ENCODE measurements at places on chromosomes 5 and 9.

- no peaks in the 10 kb centered on the region for H3K4me1 ChIP-seq
- H3K27ac ChIP-seq, result no peak overlapping the region
- no peak overlapping the region for H3K4me3 ChIP-seq
- H3K27me3 ChIP-seq, result no peaks in the 10 kb centered on the region
- DNase-seq, result no peak
- no peaks in the 10 kb centered on the region for H3K36me3 ChIP-seq
These were observed 7.1 kb downstream of the ARHGEF28 start for GRCh38 chr5:73633060-73633459.

- peaks cover 14% of the 10 kb centered on the region for H3K4me1 ChIP-seq
- peak overlapping the region; percentile 32 for H3K27ac ChIP-seq
- H3K27me3 ChIP-seq, result no peaks in the 10 kb centered on the region
- no peak for DNase-seq
- no peaks in the 10 kb centered on the region for H3K36me3 ChIP-seq
These were observed 116.0 kb upstream of the PAM start for GRCh38 chr5:102638912-102639652.

DNA sequence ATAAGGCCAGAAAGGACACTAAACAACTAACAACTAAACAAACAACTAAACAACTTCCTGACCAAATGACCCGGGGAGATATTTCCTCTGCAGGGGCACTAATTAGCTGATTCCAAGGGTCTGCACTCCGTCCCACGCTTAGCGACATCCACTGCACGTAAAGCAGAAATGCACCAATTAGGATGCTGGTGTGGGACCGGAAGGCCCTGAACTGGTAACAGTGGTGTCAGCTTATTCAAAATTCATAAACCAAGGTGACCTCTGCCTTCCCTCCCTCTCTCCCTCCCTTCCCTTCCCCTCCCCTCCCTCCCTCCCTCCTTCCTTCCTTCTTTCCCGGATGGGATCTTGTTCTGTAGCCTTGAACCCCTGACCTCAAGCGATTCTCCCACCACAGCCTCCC, 9.6 kb downstream of the RASGEF1C start:
- no peak overlapping the region for H3K4me3 ChIP-seq
- H3K36me3 ChIP-seq, result no peaks in the 10 kb centered on the region
- H3K4me1 ChIP-seq, result no peaks in the 10 kb centered on the region
- DNase-seq, result no peak

GRCh38 chr5:176369934-176370711, 4.8 kb downstream of the ARL10 start:
- H3K36me3 ChIP-seq, result peaks cover 25% of the 10 kb centered on the region
- peaks cover 7% of the 10 kb centered on the region for H3K4me1 ChIP-seq
- H3K27ac ChIP-seq, result no peak overlapping the region
- H3K4me3 ChIP-seq, result no peak overlapping the region
- H3K27me3 ChIP-seq, result no peaks in the 10 kb centered on the region
- DNase-seq, result peak; percentile 55

- peaks cover 84% of the 10 kb centered on the region for H3K36me3 ChIP-seq
- DNase-seq, result peak; percentile 76
- peak overlapping the region; percentile 89 for H3K27ac ChIP-seq
- no peaks in the 10 kb centered on the region for H3K27me3 ChIP-seq
- no peak overlapping the region for H3K4me3 ChIP-seq
- peaks cover 41% of the 10 kb centered on the region for H3K4me1 ChIP-seq
These were observed 47.9 kb downstream of the STOM start for GRCh38 chr9:121322037-121322736.

DNA sequence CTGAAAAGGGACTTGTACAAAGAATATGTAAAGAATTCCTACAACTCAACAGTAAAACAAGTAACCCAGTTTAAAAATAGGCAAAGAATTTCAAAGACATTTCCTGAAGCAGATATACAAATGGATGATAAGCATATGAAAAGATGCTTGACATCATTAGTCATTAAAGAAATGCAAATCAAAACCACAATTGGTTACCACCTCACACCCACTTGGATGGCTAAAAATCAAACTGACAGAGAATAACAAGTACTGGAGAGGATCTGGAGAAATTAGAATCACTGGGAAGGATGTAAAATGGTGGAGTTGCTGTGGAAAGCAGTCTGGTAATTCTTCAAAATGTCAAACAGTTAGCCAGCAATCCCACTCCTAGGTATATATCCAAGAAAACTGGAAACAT, 12.5 kb upstream of the FOXE1 start:
- H3K27ac ChIP-seq, result no peak overlapping the region

GRCh38 chr5:173556142-173557028, 60.1 kb downstream of the BOD1 start:
- DNase-seq, result no peak
- peaks cover 7% of the 10 kb centered on the region for H3K4me1 ChIP-seq
- H3K27ac ChIP-seq, result no peak overlapping the region
- H3K27me3 ChIP-seq, result no peaks in the 10 kb centered on the region
- H3K36me3 ChIP-seq, result no peaks in the 10 kb centered on the region
- H3K4me3 ChIP-seq, result no peak overlapping the region

- H3K4me3 ChIP-seq, result no peak overlapping the region
- no peak overlapping the region for H3K27ac ChIP-seq
- no peaks in the 10 kb centered on the region for H3K36me3 ChIP-seq
- H3K27me3 ChIP-seq, result no peaks in the 10 kb centered on the region
- no peak for DNase-seq
These were observed 559.0 kb upstream of the TUSC1 start for GRCh38 chr9:26237256-26237655.

DNA sequence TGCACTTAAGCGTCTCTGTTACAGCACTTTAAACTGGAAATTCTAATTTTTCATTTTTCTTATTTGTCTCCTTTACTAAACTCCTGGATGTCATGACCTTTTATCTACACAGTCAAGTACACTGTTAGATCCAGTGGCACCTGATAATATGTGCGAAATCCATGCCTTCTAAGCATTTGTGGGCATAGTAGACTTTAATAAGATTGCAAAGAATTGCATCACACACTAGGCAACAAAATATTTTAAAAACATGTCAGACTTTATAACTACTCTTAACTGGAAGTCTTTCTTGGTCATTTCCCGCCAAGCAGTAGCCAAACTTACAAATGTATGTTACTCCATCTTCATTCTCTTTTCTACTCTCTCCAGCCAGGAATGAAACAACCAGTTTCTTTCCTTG, 5.0 kb upstream of the SPINK1 start:
- H3K36me3 ChIP-seq, result no peaks in the 10 kb centered on the region
- H3K4me3 ChIP-seq, result no peak overlapping the region
- H3K27ac ChIP-seq, result no peak overlapping the region
- no peaks in the 10 kb centered on the region for H3K27me3 ChIP-seq

DNA sequence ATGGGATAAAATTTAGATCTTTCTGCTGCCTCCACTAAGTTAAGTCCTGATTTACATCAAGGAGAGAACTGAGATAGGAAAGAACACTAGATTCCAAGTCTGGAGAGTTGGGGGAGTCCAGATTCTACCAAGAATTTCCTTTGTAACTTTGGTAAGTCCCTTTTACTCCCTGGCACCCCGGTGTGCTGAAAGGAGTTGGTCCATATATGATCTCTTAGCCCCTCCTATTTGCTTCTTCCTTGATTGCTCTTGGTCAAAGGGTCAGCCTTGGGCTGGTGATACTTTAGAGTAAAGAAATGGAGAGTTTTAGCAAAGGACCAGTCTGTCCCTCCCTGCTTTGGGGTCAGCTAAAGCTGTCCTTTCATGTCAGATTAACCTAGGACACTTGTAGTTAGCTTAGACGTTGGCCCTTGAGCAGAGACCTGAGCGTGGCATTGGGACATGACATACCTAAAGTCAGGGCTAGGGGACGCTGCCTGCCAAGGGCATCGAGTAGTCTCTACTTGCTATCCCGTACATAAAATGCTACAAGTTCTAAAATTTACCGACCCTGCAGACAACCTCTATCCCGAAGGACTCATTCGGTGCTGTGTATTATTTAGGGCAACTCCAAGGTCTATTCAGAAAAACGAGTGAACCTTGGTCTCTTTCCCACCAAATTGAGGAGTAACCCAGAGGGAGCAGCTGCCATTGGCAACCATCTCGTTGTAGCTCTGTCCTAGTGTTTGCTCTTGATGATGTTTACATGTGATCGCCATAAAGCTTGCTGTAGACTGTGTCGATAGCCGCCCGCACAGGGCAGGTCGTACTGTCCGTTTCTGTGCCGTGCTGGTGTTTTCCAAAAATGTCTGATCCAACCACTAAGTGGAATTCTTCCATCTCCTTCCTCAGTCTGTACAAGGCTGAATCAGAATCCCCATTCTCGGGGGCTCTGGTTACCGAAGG, 94.4 kb downstream of the PDE6A start:
- H3K27me3 ChIP-seq, result no peaks in the 10 kb centered on the region
- DNase-seq, result no peak
- no peaks in the 10 kb centered on the region for H3K4me1 ChIP-seq
- no peaks in the 10 kb centered on the region for H3K36me3 ChIP-seq

DNA sequence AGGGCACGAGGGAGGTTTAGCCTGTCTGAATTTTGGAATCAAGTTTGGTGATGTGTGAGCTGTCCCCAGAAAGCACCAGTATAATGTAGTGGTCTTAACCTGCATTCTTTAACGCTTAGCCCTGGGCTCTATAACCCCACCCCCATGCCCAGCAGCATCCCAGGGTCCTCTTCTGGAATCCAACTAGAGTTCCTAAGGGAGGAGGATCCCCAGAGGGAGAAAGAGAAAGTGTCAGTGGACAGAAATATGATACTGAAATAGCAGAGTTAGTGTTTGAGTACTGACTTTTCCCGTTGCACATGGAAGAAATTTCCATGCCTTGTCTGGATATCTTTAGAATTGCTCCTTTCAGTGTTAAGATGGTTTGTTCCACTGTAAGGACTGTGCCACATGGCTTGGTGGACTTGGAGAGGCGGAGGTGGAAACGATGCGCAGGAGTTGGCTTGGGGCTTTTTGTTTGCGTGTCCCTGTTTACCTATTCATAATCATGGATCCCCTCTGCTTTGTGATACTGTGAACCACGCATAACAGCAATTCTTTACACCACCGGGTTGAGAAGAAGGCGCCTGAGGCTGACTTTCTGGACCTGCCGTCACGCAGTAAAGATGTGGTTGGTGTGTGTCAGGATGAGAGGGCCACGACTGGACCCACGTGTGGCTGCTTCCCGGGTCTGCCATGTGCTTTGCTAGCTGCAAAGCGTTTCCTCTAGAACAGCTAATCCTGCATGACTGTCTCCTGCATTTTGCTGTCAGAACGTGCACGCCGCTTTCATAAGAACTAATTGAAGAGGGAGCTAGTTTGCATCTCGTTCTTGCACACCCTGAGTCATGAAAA, 142.3 kb downstream of the SMARCA2 start:
- peak; percentile 68 for DNase-seq
- peak overlapping the region; percentile 87 for H3K27ac ChIP-seq
- H3K4me1 ChIP-seq, result peaks cover 24% of the 10 kb centered on the region

DNA sequence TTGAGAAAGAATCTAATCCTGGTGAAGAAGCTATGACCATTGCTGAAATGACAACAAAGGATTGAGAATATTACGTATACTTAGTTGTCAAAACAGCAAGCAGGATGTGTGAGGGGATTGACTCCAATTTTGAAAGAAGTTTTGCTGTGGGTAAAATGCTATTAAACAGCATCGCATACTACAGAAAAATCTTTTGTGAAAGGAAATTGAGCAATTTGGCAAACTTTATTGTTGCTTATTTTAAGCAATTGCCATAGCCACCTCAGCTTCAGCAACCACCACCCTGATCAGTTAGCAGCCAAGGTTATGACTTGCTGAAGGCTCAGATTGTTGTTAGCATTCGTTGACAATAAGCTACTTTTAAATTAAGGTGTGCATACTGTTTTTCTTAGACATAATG, 22.5 kb upstream of the ARL14EPL start:
- H3K4me1 ChIP-seq, result no peaks in the 10 kb centered on the region
- H3K36me3 ChIP-seq, result no peaks in the 10 kb centered on the region
- no peak overlapping the region for H3K27ac ChIP-seq

DNA sequence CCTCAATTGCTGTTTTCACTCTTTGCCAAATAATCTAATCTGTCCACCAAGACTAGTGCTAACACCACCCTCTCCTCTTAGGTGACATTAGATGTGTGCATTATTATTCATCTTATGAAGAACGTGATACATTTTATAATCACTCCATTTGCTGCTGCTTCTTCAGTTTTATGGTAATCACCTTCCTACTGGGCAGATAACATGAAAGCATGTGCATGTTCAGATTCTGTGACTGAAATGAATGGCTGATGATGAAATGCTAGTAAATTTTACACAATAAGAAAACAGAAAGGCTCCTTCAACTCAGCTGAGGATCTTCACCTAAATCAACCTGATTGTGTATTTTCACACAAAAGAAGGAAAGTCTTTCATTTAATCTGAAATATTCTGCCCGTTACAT, 577.6 kb downstream of the CSNK1G3 start:
- H3K36me3 ChIP-seq, result no peaks in the 10 kb centered on the region
- H3K27ac ChIP-seq, result no peak overlapping the region
- no peaks in the 10 kb centered on the region for H3K4me1 ChIP-seq
- DNase-seq, result no peak
- no peak overlapping the region for H3K4me3 ChIP-seq

GRCh38 chr9:123370526-123371227, 14.7 kb downstream of the CRB2 start:
- H3K4me1 ChIP-seq, result no peaks in the 10 kb centered on the region
- peaks cover 31% of the 10 kb centered on the region for H3K27me3 ChIP-seq
- peak; percentile 92 for DNase-seq
- H3K27ac ChIP-seq, result no peak overlapping the region
- H3K4me3 ChIP-seq, result no peak overlapping the region
- H3K36me3 ChIP-seq, result no peaks in the 10 kb centered on the region

GRCh38 chr5:6791031-6791430, 77.8 kb downstream of the TENT4A start:
- H3K4me1 ChIP-seq, result no peaks in the 10 kb centered on the region
- H3K27ac ChIP-seq, result no peak overlapping the region
- no peak overlapping the region for H3K4me3 ChIP-seq
- H3K27me3 ChIP-seq, result no peaks in the 10 kb centered on the region

DNA sequence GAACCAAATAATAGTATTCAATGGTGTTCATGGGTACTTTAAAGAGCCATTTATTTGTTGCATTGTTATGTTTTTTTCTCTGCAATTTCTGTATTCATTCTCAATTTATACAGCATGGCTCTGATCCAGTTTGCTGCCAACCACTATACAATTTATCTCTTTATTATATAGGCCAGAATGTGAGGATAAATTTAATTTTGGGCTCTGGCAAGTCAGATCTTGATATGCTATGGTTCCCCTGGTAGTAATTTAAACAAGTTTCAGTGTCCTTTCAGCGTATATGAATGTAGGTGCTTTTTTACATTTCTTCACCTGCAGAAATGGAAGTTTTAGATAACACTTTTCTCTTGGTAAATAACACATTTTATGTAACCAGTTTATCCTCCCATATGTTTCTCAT, 1118.0 kb upstream of the SEMA6A start:
- no peaks in the 10 kb centered on the region for H3K27me3 ChIP-seq
- no peak for DNase-seq
- H3K4me1 ChIP-seq, result no peaks in the 10 kb centered on the region

DNA sequence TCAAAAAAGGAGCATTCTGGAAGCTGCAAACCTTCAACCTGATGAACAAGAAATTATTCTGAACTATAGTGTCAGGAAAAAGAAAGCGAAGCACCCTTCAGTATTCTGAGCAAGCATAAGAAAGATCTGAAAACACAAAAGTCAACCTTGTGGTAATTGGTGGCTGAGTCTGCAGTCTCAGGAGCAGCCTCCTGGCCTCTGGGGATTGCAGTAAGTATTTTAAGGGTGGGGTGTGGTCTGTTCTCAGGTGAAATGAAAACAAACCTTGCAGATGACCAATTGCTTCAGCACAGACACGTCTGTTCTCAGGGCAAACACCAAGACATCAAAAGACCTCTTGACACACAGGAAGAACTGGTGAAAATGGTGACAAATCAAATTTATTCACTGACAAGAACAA, 147.8 kb upstream of the RAPGEF1 start:
- no peak overlapping the region for H3K4me3 ChIP-seq
- peaks cover 4% of the 10 kb centered on the region for H3K4me1 ChIP-seq
- H3K27me3 ChIP-seq, result no peaks in the 10 kb centered on the region
- H3K36me3 ChIP-seq, result peaks cover 4% of the 10 kb centered on the region
- H3K27ac ChIP-seq, result no peak overlapping the region
- DNase-seq, result no peak

Data from osteoblast (primary cell).